ENCODE measurements at places on chromosomes 11 and 22.

GRCh38 chr22:29142116-29142515 lies 63.6 kb upstream of the EMID1 start:
- H3K36me3 ChIP-seq, result no peaks in the 10 kb centered on the region
- H3K4me1 ChIP-seq, result peaks cover 3% of the 10 kb centered on the region
- H3K27ac ChIP-seq, result no peak overlapping the region
- H3K4me3 ChIP-seq, result no peak overlapping the region

GRCh38 chr11:86167499-86168164 lies 76.9 kb upstream of the EED start:
- H3K36me3 ChIP-seq, result no peaks in the 10 kb centered on the region
- no peak overlapping the region for H3K4me3 ChIP-seq
- H3K27me3 ChIP-seq, result no peaks in the 10 kb centered on the region

GRCh38 chr11:19822531-19822930 lies 109.9 kb downstream of the NAV2 start:
- H3K27ac ChIP-seq, result no peak overlapping the region
- H3K36me3 ChIP-seq, result peaks cover 3% of the 10 kb centered on the region

- peak overlapping the region; percentile 67 for H3K27ac ChIP-seq
- no peak for DNase-seq
- no peaks in the 10 kb centered on the region for H3K27me3 ChIP-seq
- H3K36me3 ChIP-seq, result peaks cover 3% of the 10 kb centered on the region
Measured at GRCh38 chr11:124950601-124951330, 3.2 kb upstream of the CCDC15 start.

DNA sequence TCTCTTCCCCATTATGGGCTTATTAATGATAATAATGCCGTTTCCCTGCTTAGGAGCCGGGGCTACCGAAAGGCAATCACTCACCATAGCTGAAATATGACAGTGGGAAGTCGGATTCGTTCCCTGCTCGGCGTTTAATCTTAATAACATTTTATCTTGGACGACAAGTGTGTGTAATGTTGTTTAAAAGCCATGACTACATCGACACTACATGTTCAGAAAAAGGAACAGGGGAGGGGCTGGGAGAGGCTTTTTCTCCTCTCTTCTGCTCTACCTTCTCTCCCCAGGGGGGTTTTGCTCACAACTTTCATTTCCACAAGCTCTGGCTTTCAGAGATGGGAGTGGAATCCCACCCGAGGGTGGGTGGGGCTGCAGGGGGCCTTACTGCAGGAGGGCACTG lies 105.5 kb downstream of the DSCAML1 start:
- H3K4me1 ChIP-seq, result no peaks in the 10 kb centered on the region
- H3K27ac ChIP-seq, result no peak overlapping the region
- H3K27me3 ChIP-seq, result peaks cover 36% of the 10 kb centered on the region
- no peak overlapping the region for H3K4me3 ChIP-seq

GRCh38 chr22:27795696-27796517 lies 5.6 kb downstream of the MN1 start:
- no peaks in the 10 kb centered on the region for H3K36me3 ChIP-seq
- no peaks in the 10 kb centered on the region for H3K4me1 ChIP-seq
- no peak for DNase-seq
- H3K4me3 ChIP-seq, result no peak overlapping the region
- H3K27ac ChIP-seq, result no peak overlapping the region

DNA sequence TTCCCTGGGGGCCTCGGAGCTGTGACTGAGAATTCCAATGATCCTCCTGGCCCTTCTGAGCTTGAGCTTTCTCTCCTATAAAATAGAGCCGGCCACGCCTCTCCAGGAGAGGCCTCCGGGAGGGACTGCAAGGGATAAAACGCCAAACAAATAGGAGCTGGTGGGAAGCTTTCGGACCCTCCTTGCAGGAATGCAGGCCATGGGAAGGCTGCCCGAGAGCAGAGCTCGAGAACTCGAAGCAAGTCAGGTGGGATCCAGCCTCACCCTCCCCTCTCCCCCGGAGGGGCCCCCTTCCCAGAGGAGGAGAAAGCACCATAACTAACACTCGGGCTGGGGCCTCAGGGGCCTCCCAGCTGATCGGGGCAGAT lies 34.6 kb downstream of the FLRT1 start:
- no peaks in the 10 kb centered on the region for H3K27me3 ChIP-seq
- H3K4me1 ChIP-seq, result peaks cover 5% of the 10 kb centered on the region
- H3K36me3 ChIP-seq, result no peaks in the 10 kb centered on the region
- no peak overlapping the region for H3K4me3 ChIP-seq
- H3K27ac ChIP-seq, result no peak overlapping the region
- no peak for DNase-seq

GRCh38 chr11:127939000-127939399 lies 648.4 kb downstream of the ETS1 start:
- H3K27ac ChIP-seq, result no peak overlapping the region
- no peak overlapping the region for H3K4me3 ChIP-seq
- H3K36me3 ChIP-seq, result no peaks in the 10 kb centered on the region
- H3K27me3 ChIP-seq, result peaks cover 33% of the 10 kb centered on the region

- no peaks in the 10 kb centered on the region for H3K4me1 ChIP-seq
- H3K4me3 ChIP-seq, result no peak overlapping the region
- no peak for DNase-seq
- no peaks in the 10 kb centered on the region for H3K36me3 ChIP-seq
Measured at GRCh38 chr11:103631841-103632240, 404.6 kb upstream of the DDI1 start.

GRCh38 chr11:64057890-64058289 lies 22.2 kb downstream of the FLRT1 start:
- peaks cover 2% of the 10 kb centered on the region for H3K4me1 ChIP-seq
- H3K27ac ChIP-seq, result no peak overlapping the region

- H3K27me3 ChIP-seq, result no peaks in the 10 kb centered on the region
- no peak for DNase-seq
- H3K36me3 ChIP-seq, result peaks cover 13% of the 10 kb centered on the region
- peak overlapping the region; percentile 97 for H3K27ac ChIP-seq
- peaks cover 71% of the 10 kb centered on the region for H3K4me1 ChIP-seq
- H3K4me3 ChIP-seq, result peak overlapping the region; percentile 97
Measured at GRCh38 chr11:64875369-64876228, 2.8 kb downstream of the EHD1 start.

- no peak for DNase-seq
- H3K27me3 ChIP-seq, result peaks cover 45% of the 10 kb centered on the region
- no peaks in the 10 kb centered on the region for H3K4me1 ChIP-seq
- no peaks in the 10 kb centered on the region for H3K36me3 ChIP-seq
- H3K4me3 ChIP-seq, result no peak overlapping the region
Measured at GRCh38 chr22:49255741-49256318, 571.8 kb downstream of the BRD1 start.

GRCh38 chr11:120056301-120057027 lies 81.4 kb downstream of the TRIM29 start:
- DNase-seq, result no peak
- H3K4me3 ChIP-seq, result no peak overlapping the region
- peaks cover 37% of the 10 kb centered on the region for H3K27me3 ChIP-seq
- no peak overlapping the region for H3K27ac ChIP-seq

GRCh38 chr11:107563702-107564101 lies 1.8 kb downstream of the ALKBH8 start:
- peak overlapping the region; percentile 78 for H3K27ac ChIP-seq
- H3K36me3 ChIP-seq, result peaks cover 2% of the 10 kb centered on the region
- no peak overlapping the region for H3K4me3 ChIP-seq
- H3K4me1 ChIP-seq, result peaks cover 34% of the 10 kb centered on the region

GRCh38 chr11:27701355-27702105 lies 1.3 kb upstream of the BDNF start:
- no peak for DNase-seq
- no peak overlapping the region for H3K27ac ChIP-seq
- peaks cover 21% of the 10 kb centered on the region for H3K4me1 ChIP-seq
- peaks cover 81% of the 10 kb centered on the region for H3K27me3 ChIP-seq
- peaks cover 8% of the 10 kb centered on the region for H3K36me3 ChIP-seq

DNA sequence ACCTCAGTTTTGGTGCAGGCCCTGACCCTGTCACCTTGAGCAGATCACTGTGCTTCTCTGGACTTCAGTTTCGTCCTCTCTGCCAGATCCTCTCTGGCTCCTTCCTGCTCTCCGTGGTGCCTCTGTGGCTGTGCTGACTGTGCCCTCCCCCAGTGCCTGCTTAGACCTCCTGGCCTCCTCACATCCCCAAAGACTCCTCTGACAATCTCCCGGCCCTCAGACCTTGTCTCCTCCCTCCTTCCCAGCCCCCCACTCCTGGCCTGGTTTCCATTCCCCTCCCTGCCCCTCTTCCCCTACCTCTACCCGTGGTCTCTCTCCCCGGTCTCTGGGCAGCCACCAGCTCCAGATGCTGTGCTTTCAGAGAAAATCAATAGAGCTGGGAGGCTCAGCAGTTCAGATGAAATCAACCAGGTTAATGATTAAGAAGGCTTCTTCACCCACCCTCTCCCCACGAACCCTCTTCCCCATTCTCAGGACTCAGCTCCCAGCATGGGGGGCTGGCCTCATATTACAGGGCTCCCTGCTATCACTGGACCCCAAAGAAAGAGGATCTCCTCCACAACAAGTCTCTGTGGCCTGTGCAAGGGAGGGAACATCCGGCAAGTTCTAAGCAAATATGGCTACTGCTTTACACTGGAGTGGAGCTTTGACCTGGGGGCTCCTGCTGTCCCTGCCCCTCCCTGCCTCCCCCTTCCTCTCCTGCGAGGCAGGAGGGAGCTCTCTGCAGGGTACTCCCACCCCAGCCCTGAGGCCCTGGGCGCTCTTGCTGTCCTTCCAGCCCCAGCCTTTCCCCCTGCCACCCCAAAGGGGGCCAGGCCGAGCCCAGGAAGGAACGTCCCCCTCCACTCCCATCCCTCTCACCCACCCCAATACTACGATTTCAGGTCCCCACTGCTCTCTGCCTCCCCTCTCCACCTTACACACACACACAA lies 8.5 kb downstream of the BACE1-AS start:
- peaks cover 23% of the 10 kb centered on the region for H3K27me3 ChIP-seq
- no peak for DNase-seq
- H3K4me3 ChIP-seq, result no peak overlapping the region
- peaks cover 10% of the 10 kb centered on the region for H3K4me1 ChIP-seq
- no peak overlapping the region for H3K27ac ChIP-seq

DNA sequence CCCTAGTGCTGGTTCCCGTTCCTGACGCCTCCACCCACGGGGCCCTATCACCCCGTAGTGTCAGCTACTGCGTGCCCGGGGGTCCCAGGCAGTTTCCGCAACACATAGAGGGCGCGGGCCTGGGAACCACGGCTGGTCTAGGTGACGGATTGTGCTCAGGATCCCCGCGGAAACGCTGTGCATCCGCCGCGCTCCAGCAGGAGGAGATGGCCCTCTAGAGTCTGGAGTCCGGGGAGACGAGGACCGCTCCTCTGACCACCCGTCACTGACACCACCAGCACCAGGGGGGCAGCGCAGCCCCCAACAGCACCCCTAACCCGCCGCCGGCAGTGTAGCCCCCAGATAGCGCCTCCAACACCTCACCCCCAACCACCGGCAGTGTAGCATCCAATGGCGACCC lies 4.4 kb upstream of the RFPL3 start:
- no peak for DNase-seq
- H3K27me3 ChIP-seq, result peaks cover 11% of the 10 kb centered on the region
- no peak overlapping the region for H3K4me3 ChIP-seq
- H3K27ac ChIP-seq, result no peak overlapping the region

- peaks cover 2% of the 10 kb centered on the region for H3K36me3 ChIP-seq
- H3K4me1 ChIP-seq, result no peaks in the 10 kb centered on the region
- peaks cover 49% of the 10 kb centered on the region for H3K27me3 ChIP-seq
- no peak overlapping the region for H3K4me3 ChIP-seq
Measured at GRCh38 chr11:60307507-60308195, 19.4 kb upstream of the MS4A6E start.

- no peak for DNase-seq
- no peak overlapping the region for H3K4me3 ChIP-seq
- H3K36me3 ChIP-seq, result no peaks in the 10 kb centered on the region
- H3K27ac ChIP-seq, result no peak overlapping the region
- H3K4me1 ChIP-seq, result no peaks in the 10 kb centered on the region
Measured at GRCh38 chr22:48112687-48113521, 1350.5 kb downstream of the TBC1D22A start.

- DNase-seq, result no peak
- H3K4me3 ChIP-seq, result no peak overlapping the region
- no peak overlapping the region for H3K27ac ChIP-seq
- no peaks in the 10 kb centered on the region for H3K36me3 ChIP-seq
Measured at GRCh38 chr11:134847083-134847715, 435.2 kb upstream of the B3GAT1 start.

- peaks cover 13% of the 10 kb centered on the region for H3K27me3 ChIP-seq
- H3K36me3 ChIP-seq, result peaks cover 2% of the 10 kb centered on the region
- H3K4me1 ChIP-seq, result no peaks in the 10 kb centered on the region
- no peak overlapping the region for H3K27ac ChIP-seq
- no peak for DNase-seq
Measured at GRCh38 chr11:63289658-63290057, 46.3 kb upstream of the SLC22A25 start.

- no peak overlapping the region for H3K4me3 ChIP-seq
- no peak overlapping the region for H3K27ac ChIP-seq
- no peaks in the 10 kb centered on the region for H3K4me1 ChIP-seq
- no peak for DNase-seq
- no peaks in the 10 kb centered on the region for H3K36me3 ChIP-seq
Measured at GRCh38 chr11:22049276-22049675, 143.6 kb upstream of the ANO5 start.

GRCh38 chr11:115985896-115986295 lies 481.7 kb upstream of the CADM1 start:
- DNase-seq, result no peak
- H3K27me3 ChIP-seq, result no peaks in the 10 kb centered on the region
- no peaks in the 10 kb centered on the region for H3K4me1 ChIP-seq
- H3K27ac ChIP-seq, result no peak overlapping the region

- H3K4me3 ChIP-seq, result no peak overlapping the region
- DNase-seq, result no peak
- H3K27ac ChIP-seq, result peak overlapping the region; percentile 74
- peaks cover 42% of the 10 kb centered on the region for H3K4me1 ChIP-seq
- H3K36me3 ChIP-seq, result no peaks in the 10 kb centered on the region
- no peaks in the 10 kb centered on the region for H3K27me3 ChIP-seq
Measured at GRCh38 chr22:23199159-23199558, 18.9 kb downstream of the BCR start.

DNA sequence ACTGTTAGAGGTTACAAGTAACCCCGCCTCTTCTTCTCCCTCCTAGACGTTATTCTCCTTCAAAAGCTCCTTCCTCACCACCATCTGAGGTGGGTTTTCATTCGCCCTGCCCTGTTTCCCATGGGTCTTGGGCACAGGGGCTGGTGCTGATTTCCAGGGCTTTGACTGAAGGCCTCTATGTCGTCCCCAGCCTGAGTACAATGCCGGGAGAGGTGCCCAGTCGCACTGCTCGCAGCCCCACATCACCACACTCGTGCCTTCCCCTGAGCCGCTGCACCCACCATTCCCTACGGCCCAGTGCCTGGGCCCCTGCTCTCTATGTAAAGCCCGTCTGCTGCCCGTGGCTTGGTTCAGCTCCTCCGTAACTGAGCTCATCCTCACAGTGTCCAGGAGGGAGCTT lies 169.8 kb downstream of the DSCAML1 start:
- H3K4me1 ChIP-seq, result no peaks in the 10 kb centered on the region
- H3K27me3 ChIP-seq, result peaks cover 48% of the 10 kb centered on the region
- H3K4me3 ChIP-seq, result no peak overlapping the region
- DNase-seq, result no peak
